Anterior cingulate cortex (tissue), 58 donors: ENCODE measurements at places on chromosomes 3 and 15.

DNA sequence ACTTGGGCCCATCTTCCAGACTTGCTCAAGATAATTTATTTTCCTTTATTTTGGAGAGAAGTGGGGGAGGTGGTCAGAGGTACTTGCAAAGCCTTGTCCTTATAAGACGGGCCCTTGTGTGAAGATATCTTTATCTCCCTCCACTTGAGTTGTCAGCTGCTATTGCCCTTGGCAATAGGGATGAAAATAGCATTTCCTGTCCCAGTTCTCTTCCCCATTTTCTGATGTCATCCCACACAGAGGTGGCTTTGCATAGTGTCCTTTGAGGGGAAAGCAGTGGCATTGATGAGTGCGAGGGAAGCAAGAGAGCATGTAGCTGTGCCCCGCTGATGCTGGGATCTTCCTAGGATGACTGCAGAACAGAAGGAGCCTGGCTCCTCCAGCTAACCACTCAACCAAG, 41.9 kb upstream of the TUBGCP5 start:
- DNase-seq: no peak

- no peak for DNase-seq
Measured at GRCh38 chr3:22895671-22896070, 307.5 kb upstream of the UBE2E2 start.

DNA sequence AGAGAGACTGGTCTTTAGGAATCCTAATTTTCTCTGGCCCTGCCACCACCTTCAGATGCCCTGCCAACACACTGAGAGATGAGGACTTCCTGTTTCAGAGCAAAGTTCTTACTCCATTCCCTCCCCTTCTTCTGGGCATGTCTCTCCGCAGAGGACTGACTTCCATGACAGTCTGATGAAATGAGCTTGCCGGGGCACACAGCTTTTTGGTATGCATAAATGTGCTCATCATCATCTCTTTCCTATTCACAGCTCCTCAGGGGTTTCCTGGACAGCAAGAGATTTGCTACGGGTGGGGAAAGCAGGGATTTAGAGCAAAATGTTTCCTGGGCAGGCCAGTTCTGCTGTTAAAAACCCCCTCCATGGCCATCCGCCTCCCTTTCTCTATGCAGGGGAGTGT, 27.6 kb upstream of the SEMA6D start:
- DNase-seq: no peak

- no peak for DNase-seq
Measured at GRCh38 chr15:60399246-60399915, 1.6 kb upstream of the ANXA2 start.

DNA sequence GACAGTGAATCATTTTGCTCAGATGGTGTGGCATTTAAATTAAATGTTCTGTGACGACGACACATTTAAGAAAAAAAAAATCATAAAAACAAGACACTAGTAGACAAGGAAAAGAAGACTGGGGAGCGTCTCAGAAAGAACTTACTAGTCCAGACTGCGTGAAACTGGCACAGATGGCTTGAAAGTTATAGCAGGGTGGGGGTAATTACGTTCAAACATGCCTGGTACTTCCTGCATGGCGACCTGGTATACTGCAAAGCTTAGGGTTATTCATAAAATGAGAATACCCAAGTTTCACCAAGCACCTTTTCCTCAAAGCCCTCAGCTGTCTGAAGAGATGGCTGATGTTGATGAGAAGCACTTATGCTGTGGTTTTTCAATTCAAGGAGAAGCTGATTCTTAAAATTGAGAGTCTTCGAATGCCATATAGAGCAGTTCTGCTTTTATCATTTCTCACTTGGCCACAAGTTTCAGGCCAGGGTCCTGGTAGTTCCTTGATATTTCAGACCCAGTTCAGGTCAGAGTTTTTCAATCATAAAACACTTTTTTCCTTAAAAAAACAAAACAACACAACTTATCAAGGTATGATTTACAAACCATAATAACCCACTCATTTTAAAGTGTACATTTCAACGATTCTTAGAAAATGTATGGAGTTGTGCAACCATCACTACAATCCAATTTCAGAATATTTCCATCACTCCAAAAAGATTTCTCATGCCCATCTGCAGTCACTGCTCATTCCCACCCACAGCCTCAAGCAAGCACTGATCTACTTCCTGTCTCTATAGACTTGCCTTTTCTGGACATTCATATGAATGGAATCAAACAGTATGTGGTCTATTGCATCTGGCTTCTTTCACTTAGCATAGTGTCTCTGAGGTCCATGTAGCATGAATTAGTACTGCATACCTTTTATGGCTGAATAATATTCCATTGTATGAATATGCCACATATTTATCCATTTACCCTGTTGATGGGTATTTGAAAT, 24.7 kb downstream of the PCOLCE2 start:
- no peak for DNase-seq

DNA sequence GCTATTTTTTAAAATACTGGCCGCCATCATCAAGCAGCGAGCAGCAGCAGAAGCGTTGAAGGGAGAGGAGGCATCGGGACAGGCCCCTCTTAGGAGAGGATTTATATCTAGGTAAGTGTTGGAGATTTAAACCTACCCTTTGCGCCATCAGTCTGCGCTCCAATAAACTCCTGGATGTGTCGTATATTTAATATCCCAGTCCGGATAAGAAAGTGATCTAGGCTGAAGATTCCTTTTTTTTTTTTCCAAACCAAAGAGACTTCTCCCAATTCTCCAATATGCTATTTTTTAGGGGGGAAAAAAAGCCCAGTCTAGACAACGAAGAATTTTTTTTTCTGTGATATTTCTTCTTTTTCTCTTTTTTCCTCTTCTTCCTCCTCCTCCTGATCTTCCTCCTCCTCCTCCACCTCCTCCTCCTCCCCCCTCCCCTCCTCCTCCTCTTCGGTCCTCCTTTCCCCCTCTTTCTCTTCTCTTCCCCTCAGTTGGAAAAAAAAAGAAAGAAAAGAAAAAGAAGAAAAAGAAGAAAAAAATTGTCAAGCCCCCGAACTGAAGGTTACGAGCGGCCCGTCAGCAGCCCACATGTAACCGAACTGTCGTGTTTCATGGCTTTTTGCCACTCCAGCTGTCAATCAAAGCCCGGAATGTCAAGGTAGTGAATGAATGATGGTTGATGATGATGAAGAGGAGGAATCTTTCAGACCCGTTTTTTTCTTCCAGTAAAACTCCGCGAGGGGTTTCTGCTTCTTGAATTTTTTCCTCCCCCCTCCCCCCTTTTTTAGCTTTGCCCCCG, 835 bp downstream of the MEIS2 start:
- DNase-seq: no peak

GRCh38 chr3:30393079-30393478, 213.3 kb upstream of the TGFBR2 start:
- DNase-seq: no peak

DNA sequence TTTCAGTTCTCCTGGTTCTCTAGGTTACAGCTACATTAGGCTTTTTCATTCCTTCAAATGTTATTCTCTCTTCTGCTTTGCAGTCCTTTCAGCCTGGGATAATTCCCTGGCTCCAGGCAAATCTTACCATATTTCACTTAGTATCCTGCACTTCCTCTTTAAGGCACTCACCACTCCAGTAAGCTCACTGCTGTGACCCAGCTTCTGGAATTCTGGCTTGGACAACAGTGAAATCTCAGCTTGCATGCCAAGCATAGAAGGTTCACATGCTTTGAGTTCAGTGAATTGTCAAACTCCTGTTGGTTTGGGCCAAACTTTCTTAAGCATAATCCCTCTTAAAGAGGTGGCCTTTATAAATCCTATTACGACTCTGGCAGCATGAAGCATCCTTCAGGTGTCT, 69.4 kb downstream of the SCN10A start:
- DNase-seq: no peak

GRCh38 chr3:113839551-113839950, 963 bp downstream of the GRAMD1C start:
- no peak for DNase-seq

DNA sequence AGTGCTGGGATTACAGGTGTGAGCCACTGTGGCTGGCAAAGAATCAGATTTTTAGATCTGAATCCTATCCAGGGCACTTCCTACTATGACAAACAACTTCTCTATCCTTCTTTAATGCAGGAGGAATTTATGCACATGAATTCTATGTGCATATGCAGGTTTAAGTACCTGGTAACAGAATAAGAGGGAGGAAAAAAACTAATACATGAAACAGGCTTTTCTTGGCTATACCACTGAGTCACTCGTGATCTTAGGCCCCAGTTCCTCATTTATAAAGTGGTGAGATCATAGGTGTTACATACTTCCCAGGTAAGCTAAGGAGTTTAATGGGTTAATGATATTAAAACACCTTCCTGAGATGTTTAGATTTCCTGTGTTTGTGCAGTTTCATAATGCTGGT, 108.2 kb downstream of the TP63 start:
- DNase-seq: no peak

GRCh38 chr15:99416191-99417188, 149.3 kb upstream of the MEF2A start:
- DNase-seq: no peak

DNA sequence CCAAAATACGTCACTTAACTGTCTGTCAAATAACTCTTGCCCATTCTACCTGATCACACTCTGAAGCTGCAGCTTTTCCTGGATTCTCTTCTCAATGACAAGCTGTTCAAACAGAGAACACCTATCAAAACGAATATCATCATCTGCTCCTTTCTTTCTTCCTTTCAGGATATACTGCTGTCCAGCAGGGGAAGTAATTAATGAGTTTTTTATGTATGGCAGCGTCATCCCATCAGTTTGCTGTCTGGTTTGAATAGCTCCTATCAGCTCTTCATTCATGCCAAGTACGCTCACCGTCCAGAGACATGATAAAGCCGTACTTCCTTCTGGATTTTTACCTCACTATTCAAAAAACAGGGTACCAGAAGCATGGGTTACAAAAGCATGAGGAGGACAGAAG, at the start of gene CHRM5:
TSS of gene CHRM5 (plus strand) at position 274 of the 400 bp plus-strand sequence. CDS start 94,221 bp downstream, outside the sequence.
- no peak for DNase-seq
